ENCODE measurements at places on chromosomes 3 and 15.

GRCh38 chr3:31960793-31961431 lies 20.1 kb downstream of the OSBPL10 start:
- DNase-seq, result no peak

- DNase-seq, result no peak
Observed at GRCh38 chr15:65953622-65954021, 84.3 kb downstream of the RAB11A start.

DNA sequence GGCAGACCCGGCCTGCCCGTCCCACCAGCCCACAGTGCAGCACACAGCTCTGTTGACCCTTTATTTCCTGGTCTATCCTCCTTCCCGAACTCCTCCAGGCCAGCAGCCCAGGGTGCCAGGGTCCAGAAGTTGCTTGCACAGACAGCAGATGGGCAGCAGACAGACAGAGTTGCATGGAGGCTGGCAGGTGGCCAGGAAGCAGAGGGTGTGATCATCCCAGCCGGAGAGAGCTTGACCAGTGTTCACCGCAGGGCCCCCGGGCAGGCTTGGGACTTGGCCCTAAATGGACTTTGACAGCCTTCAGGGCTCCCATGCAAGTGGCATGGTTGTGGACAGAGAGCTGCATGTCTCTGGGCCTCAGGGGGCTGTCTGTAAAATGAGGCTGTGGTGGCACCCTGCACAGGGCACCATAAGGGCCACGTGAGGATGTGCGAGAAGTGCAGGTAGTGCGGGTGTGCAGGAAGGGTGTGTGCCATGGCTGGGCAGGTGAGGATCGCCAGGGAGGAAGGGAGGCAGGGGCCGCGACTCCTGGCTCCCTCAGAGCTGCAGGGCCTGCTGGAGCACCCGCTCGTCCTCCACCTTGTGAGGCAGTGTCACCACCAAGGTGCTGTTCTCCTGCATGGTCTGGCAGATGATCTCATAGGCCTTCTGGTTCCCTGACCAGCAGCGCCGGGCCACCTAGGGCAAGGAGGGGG lies 6.3 kb upstream of the ZXDC start:
- peak; percentile 47 for DNase-seq

DNA sequence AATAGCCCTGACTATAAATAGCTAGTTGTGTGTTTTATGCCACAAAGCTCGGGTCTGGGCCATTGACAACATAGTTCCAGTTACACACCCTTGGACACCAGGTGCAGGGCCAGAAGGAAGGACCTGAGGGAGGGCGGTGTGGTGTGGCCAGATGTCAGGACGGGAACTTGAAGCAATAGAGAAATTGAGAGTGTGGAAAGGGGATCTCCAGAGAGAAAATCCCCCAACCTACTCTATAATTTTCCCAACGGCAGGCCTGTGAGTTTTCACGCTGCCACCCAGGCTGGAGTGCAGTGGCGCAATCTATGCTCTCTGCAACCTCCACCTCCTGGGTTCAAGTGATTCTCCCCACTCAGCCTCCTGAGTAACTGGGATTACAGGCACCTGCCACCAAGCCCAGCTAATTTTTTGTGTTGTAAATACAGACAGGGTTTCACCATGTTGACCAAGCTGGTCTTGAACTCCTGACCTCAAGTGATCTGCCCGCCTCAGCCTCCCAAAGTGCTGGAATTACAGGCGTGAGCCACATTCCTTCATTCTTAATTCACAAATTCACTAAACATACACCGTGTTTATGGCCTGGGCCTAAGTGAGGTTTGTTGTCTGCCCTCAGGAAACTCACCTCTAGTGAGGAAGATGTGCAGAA lies 70.8 kb upstream of the KLF13 start:
- peak; percentile 29 for DNase-seq

- DNase-seq, result no peak
Observed at GRCh38 chr3:181009225-181009624, 19.7 kb upstream of the DNAJC19 start.
